ENCODE measurements at places on chromosomes 7 and 10. TPM values are rescaled to one million over a fixed set of nuclear protein-coding genes. Genes with fewer than 3 reads are reported as not detected.

- peak; percentile 7 for DNase-seq
Measured at GRCh38 chr7:97601931-97602457, 129.9 kb upstream of the TAC1 start.

The C7orf33 gene
- not detected for total RNA-seq

DNA sequence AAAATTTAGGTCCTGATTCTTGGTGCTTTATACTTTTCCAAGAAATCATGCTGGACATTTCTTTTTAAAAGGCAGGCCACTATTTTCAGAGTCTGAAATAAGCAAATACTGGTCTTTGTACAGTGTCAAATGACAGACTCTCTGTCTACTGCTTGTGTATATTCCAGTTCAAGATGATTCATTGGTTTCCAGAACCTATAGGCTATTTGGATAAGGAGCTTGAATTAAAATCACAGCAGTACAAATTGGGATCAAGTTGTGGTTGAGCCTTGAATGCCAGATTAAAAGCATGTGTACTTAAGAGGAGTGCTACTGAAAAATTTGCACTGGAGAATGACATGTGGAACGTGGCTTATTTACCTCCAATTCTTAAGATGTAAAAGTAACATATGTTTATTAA, 10.7 kb downstream of the KMT2E start:
- DNase-seq: peak; percentile 18

- DNase-seq: no peak
Measured at GRCh38 chr7:151423226-151423625, 13.4 kb upstream of the WDR86 start.

- no peak for DNase-seq
Measured at GRCh38 chr7:37971491-37971890, 51.1 kb downstream of the EPDR1 start.

- no peak for DNase-seq
Measured at GRCh38 chr7:29401769-29402168, 161.9 kb upstream of the PRR15 start.

The HIPK2 gene
- 20.1 TPM for total RNA-seq

GRCh38 chr7:155754165-155754564, 58.1 kb downstream of the SHH start:
- DNase-seq: no peak

DNA sequence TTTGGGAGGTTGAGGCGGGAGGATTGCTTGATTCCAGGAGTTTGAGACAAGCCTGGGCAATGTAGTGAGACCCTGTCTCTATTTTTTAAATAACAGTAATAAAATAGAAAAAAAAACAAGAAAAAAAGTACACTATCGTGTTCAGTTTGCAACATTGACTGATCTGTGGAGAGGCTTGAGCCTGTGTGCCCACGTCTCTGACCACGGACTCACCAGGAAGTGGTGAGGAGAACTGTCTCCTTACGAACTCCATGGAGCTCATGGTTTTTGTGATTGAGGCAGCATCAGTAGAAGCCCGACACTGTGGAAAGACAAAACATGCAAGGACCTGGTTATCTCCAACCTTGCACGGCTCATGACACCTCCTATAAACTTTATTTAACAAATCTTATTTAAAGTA, 23.9 kb upstream of the DNAJB6 start:
- no peak for DNase-seq

DNA sequence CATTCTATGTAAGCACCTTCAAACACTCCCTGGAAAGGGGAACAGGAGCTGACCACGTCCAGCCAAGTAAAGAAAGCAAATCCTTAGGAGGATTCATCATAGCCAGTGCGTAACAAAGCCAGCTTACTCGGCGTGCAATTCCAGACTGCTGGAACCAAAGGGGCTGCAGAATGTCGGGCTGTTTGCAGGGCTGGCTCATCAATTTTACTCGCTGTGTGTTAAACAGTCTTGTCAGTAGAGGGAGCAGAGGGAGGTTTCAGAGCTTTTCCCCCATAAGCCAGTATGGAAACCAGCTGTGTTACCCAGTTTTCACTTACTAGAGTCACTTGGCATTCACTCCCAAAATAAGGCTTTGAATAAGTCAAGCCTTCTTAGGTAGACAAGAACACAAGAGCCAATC, 127.1 kb downstream of the KMT2E start:
- no peak for DNase-seq

DNA sequence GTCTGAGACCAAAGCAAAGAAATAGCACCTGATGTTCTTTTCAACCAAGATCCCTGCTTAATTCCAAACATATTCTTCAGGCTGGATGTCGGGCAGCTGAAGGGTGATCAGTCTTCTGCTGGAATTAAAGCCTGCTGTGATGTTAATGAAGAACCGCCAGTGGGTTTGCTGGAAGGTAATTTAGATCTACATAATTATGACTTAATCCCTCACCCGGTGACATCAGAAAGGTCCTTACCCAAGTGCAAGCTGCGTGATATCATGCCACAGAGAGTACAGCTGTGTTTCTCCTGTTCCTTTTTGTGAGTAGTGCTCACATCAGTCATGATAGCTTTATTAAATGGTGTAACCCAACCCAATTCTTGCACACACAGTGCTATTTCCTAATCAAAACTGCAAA, 29.1 kb upstream of the LRGUK start:
- no peak for DNase-seq

DNA sequence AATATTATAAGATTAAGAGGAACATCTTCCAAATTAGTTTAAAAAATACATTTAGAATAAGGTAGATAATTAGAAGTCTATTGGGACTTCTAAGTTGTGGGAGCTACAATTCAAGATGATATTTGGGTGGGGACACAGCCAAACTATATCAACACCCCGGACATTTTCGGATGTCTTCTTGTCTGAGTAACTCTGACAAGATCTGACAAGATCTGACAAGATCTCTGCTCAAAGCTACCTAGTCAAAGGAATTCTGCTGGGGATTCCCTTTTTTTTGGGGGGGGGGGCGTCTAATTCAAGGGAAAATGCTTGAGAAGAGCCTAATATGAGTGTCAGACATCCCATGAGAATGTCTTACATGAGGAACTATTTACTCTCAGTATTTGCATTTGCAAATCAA, 5.2 kb upstream of the AGMO start:
- no peak for DNase-seq

GRCh38 chr7:7562736-7563135, 3.9 kb upstream of the MIOS start:
- DNase-seq: no peak

DNA sequence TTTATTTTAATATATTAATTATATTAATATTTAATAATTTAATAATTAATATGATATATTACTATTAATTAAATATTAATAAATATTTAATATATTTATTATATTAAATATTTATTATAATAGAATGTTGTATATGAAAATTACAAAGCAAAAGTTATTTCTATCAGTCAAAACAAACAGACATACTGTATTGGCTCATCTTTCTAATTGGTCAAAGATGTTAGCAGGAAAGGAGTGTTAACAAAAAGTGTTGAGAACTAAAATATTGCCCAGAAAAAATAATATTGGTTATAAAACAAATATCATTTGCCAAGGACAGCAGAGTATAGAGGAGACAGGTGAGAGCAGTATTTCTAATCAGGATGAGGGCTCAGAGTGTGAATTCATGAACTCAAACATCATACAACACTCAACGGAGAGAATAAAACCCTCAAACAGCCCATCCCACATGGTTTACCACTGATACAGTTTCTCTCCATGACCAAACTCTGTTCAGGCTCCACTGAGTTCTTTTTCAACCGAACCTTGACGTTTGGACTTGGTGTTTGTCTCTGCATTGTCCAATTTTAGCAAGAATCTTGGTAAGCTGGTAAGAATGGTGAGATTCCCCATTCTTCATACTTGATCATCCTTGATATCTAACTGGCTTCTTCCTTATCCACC, 58.0 kb downstream of the TSPAN12 start:
- DNase-seq: no peak

The HYCC1 gene
- total RNA-seq: 53.0 TPM

The GPNMB gene
- total RNA-seq: 15.1 TPM

The FEZF1 gene
- total RNA-seq: not detected

DNA sequence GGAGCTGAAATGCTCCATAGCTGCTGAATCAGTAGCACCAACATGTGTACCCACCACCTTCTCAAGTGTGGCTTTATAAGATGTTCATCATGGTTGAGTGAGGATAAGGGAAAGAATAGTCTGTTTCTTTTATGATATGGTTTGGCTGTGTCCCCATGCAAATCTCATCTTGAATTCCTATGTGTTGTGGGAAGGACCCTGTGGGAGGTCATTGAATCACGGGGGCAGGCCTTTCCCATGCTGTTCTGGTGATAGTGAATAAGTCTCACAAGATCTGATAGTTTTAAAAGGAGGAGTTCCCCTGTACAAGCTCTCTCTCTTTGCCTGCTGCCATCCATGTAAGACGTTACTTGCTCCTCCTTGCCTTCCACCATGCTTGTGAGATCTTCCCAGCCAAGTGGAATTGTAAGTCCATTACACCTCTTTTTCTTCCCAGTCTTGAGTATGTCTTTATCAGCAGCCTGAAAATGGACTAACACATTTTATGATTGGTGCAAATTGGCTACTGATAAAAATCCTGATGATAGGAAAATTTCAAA, 799.9 kb downstream of the TNS3 start:
- DNase-seq: no peak

GRCh38 chr10:29857843-29858701, 201.3 kb downstream of the JCAD start:
- DNase-seq: peak; percentile 74

The PLAC9 gene
- not detected for total RNA-seq

The CLDN4 gene
- total RNA-seq: 8.1 TPM

- DNase-seq: no peak
Measured at GRCh38 chr7:113408999-113409398, 290.6 kb upstream of the SMIM30 start.

The GPR141 gene
- total RNA-seq: not detected

DNA sequence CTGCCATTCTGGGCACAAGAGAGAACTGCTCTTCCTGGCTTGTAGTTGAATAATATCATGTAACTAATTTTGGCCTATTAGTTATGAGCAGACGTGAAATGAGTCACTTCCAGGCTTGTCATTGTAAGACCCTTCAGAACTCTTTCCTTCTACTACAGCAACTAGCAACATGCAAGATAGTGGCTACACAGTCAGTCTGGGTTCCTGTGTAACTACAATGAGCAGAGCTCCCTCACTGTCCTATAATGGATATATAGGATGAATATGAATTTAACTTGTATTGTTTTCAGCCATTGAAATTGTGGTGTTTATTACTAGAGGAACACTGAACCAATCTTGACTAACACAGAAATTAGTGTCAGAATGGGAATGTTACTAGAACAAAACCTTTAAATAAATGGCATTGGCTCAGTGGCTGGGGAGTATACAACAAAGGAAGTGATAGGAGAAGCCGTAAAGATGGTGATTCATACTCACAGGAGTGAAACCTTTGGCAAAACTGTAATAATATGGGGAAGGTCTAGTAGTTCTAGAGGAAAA, 2.9 kb upstream of the MTPN start:
- DNase-seq: peak; percentile 52

DNA sequence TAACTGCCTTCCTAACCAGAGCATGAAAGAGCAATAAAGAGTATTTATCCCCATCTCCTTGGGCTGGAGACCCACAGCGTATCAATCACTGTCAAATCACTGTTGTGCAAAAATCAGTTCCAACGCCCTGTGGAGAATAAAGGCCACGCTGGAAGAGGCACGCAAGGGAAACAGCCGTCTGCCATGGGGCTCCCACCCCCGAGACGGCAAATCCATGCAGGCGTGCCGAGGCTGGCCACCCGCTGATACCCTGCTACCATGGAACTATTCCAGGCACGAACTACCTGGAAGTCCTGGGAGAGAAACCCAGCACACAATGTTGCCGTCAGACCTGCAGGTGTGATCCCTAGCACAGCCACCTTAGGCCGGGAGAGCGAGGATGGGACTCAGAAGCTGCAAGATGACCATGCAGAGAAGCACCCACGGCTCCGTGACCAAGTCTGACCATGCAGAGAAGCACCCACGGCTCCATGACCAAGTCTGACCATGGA, 185.3 kb downstream of the DIP2C start:
- DNase-seq: no peak

DNA sequence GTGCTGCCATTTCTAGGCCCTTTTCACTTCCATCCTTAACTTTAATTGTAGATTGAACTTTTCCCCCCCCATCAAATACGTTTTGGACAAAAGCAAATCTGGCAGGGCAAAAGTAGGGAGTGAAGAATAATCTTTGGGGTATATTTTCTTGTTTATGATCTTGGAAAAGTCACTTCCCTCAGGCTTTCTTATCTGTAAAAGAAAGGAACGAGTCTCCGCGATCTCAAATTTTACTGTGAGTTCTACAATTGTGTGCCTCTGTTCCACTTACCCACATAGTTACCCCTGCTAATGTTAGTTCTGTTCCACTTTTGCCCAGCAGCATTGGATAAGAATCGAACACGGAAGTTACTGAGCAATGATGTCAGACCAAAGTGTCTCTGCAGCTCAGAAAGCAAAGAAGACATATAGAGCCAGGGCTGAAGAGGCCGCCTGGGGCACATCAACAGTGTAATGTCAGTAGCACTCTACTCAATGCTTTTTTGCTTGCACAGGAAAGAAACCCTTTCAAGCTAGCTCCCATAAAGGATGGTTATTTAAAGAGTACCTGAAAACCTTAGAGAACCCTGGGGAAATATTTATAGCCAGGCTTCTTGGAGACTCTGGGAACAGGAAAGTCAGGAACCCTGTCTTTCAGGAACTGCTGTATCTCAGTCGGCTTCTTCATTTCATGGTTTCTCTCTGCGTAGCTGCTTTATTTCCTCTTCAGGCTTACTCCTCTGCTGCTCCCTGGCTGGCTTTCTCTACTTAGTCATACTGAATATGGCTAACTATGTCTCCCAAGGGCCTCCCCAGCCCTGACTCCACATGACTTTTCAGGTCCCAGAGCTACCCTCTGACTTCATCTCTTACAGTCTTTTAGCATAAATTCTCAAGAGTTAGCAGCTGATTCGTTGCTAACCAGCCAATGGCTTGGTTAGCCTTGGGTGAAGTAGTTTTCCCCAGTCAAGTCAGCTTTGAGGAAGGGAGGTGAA, 123.7 kb upstream of the FAM3C start:
- peak; percentile 15 for DNase-seq

GRCh38 chr7:26550492-26550891, 258.8 kb downstream of the SNX10 start:
- DNase-seq: peak; percentile 82

GRCh38 chr7:149404396-149404795, 56.5 kb downstream of the ZNF777 start:
- DNase-seq: no peak

DNA sequence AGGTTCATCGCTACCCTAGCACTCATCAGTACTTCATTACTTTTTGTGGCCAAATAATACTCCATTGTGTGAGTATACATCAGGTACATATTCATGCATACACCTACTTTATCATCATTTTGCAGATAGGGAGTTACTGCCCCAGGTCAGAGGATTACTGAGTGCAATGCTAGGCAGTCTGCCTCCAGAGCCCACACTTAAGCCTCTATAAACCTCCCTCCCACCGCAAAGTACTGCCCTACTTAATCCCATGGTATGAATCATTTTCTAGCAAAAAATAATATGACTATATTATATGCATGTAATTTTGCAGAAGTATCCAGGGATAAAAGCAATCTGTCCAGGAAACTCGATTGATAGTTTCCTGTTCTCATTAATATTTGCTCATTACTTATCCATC, 194.3 kb downstream of the GRID1 start:
- DNase-seq: no peak

The SPAM1 gene
- not detected for total RNA-seq

- no peak for DNase-seq
Measured at GRCh38 chr7:66261941-66262340, 56.8 kb downstream of the TPST1 start.

The RSPH10B gene
- 0.04 TPM for total RNA-seq

Measured in foreskin keratinocyte (primary cell).